ENCODE measurements at places on chromosomes 13 and 19.
A peak's percentile ranks its signal among the peaks of the same experiment; 100 is the strongest.

- no peak for DNase-seq
Measured at GRCh38 chr13:24274452-24275021, 34.8 kb upstream of the C1QTNF9 start.

DNA sequence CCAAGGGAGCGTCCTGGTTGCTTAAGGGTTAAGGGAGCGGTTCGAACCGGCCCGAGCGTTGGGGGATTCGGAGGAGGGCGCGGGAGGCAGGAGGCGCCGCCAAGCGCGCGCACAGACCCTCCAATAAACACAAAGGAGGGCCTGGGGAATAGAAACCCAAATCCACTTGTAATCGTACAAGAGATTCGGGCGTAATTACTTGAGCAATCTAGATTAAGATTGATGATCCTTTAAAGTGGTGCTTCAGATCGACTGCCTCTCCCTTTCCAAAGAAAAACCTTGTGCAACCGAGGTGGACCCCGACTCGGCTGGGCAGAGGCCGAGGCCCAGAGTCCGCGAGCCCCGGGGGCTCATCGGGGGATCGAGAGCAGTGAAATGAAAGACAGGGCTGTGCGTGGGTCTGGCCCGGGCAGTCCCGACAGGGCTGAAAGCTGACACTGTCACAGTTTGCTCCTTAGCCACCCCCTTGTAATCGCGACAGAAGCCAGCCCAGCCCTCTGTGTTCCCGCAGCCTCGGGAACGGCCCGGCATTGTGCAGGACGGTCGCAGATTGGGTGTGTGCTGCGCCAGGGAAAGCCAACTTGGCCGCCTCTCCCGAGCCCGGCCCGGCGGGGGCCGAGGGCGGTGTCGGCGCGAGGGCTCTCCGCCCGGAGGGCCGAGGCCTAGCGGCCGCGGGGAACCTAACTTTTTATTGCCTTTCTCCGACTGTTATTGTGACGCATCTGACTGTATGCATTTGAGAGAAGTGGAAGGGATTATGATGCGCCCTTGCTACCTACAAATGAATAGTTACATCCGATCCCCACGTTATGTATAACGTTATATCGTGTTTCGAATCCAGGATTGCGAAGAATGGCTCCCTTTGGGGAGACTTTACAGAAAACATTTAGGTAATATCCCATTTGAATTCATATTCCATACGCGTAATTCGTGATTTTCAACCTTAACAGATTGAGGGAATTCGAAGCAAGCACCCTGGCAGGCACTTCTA lies 5.5 kb downstream of the MAB21L1 start:
- no peak for DNase-seq

DNA sequence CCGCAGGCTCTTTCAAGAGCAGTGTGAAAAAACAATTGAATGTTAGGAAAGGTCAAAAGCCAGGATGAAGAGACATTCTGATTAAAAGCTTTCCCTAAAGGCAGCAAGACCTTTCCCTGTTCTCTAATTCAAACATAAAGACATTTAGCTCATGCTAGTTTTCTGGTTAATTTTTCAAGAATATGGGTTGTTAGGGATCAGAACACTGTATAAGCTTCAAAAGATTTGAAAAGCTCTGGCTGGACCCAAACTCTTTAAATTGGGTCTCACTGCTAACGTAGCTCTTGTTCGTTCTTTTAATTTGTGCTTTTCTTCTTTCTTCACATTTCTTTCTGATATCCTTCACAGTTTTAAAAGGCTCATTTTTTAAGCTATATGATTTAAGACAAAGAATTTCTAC lies 877.0 kb downstream of the EFNB2 start:
- no peak for DNase-seq

DNA sequence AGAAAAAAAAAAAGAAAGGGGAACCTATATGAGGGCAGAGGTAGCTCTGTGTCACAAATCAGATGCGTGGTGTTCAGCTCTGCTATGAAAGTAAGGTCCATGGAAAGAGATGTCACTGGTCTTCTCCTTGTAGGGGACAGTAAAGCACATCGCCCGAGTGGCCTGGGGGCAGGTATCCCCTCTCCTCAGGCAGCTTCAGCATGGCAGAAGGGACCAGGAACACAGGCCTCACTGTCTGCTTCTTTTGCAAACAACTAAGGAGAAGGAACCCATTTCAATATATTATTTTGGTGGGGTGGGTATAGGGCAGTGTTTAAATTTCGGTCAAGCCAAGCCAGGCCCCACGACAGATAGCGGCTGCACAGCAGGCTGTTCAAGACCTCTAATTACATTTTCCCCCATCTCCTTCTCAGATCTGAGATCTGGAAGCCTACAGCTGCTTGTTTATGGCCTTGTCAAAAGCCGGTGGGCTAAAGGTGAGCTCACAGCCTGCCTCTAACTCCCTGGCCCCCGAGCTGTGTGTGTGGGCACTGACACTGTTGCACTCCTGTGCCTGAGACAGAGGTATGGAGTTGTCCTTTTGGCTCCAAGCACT lies 72.8 kb downstream of the HSPH1 start:
- DNase-seq = no peak

DNA sequence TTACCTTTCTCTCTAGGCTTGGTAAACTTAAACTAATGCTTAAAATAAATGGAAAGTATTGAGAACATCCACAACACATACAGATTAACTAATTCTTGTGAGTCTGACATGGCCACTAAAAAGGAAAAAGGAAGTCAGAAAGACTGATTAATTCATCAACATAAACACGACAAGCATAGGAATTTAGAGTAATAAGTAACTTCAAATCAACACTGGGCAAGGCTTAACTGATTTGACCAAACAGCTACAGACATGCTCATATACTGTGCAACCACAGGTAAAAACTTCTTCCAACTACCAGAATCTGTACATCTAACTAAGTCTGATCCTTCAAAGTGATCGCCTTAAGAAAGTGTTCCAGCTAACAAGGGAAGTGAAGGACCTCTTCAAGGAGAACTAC lies 20.5 kb downstream of the UGGT2 start:
- DNase-seq = no peak

DNA sequence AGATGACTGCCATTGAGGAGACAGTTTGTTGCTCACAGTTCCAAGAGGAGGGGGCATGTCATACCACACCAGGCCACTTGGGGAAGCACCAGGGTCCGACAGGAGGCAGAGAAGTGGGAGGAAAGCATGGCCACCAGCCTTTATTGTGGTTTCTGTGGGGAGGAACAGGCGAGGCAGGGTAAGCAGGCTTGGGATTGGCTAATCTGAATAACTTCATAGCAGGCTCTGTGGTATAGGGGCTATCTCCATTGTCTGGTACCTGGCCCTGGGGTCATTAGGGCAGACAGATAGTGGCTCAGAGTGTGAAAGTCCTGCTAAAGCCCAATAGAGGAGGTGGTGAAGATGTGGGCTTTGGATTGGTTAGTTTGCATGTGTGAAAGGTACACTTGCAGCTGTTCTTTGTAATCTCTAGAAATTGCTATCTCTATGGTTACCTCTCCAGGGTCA lies 35.5 kb downstream of the CBY2 start:
- DNase-seq = no peak

GRCh38 chr13:108220041-108220440 lies 1.8 kb downstream of the ABHD13 start:
- DNase-seq = no peak

- DNase-seq = no peak
Measured at GRCh38 chr13:85074543-85075313, 724.5 kb downstream of the SLITRK6 start.

- DNase-seq = no peak
Measured at GRCh38 chr19:49807904-49808675, 5.0 kb downstream of the FUZ start.

GRCh38 chr13:36337938-36338641 lies 8.1 kb downstream of the SPART start:
- DNase-seq = no peak

- DNase-seq = no peak
Measured at GRCh38 chr19:6213696-6214641, 65.8 kb downstream of the MLLT1 start.

- DNase-seq = no peak
Measured at GRCh38 chr13:24632382-24633121, 47.7 kb upstream of the ATP12A start.

DNA sequence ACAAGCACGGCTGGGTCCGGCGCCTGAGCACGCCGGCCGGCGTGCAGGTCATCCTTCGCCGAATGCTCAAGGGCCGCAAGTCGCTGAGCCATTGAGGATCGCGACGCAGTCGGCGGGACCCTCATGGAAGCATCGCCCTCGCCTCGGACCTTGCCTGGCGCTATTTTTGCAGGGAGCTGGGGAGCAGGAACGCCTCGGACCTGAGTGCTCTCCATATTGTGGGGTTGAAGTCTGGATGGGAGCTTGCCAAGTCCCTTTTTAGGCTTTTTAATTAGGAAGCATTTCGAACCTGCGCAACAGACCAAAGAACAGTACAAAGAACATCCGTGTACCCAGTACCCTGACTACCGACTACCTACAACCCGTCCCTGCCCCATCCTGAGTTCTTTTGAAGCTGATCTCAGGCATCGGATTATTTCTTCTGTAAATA lies 628 bp downstream of the MRPL34 start:
- no peak for DNase-seq

DNA sequence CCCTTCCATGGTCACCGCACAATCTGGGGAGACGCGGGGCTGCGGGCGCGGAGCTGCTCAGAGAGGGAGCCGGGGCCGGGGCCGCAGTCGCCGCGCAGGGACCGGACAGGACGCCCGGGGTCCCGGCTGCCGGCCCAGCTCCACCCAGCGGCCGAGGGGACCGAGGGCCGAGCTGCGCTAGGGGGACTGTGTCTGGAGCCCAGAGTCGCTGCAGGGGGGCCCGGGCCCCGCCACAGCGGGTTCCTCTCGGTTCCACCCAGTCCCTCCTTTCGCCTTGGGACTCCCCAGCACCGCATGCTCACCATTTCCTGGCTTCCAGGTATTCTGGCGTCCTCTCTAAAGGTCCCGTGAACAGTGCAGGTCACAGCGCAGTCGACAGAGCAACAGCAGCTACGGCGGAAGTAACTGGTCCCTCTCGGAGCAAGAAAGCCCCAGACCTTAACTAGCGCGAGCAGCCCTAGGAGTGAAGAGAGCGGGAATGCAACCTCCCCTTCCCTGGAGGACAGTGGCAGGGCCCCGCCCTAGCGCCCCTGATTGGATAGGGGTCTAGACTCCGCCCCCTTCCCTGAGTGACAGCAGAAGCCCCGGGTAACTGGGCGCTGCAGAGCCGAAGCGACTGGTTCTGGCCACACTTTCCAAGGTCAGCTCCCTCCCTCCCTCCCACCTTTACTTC lies at the start of gene ZNF878:
Gene ZNF878, minus strand, starts transcription at position 465 of the 673 bp plus-strand sequence. Its CDS starts 160 bp downstream, at position 305.
- peak; percentile 45 for DNase-seq

GRCh38 chr13:46327246-46327645 lies 59.8 kb downstream of the RUBCNL start:
- no peak for DNase-seq

DNA sequence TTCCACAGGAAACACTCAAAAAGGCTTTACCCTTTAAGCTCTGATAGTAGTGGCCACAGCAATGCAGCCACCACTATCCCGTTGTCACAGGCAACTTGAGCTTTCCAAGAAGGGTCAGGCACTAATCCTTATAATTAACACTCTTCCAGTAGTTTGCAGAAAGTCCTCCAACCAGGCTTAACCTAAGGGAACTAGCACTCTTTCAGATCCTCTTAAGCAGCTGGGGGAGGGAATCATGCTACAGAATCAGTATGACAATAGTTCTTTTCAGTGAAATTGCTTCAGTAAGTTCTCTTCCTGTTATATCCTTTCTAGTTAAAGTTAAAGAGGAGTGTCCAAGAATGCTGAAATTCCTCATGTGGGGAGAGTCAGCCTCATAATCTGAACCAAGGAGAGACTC lies 82.2 kb downstream of the TNFSF11 start:
- DNase-seq = no peak

- DNase-seq = no peak
Measured at GRCh38 chr19:4357921-4358326, 14.6 kb downstream of the MPND start.

DNA sequence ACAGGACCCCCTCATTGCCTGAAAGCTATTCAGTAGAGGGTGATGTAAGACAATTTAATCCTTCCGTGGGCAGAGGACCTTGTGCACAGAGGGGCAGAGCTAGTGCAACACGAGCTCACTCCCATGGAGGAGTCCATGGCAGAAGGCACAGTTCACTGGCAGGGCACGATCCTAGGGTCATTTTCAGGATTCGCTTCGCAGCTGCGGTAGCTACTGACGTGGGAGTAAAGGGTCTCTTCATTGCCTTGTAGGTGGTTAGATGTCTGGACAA lies 207.8 kb downstream of the FOXO1 start:
- DNase-seq = no peak

DNA sequence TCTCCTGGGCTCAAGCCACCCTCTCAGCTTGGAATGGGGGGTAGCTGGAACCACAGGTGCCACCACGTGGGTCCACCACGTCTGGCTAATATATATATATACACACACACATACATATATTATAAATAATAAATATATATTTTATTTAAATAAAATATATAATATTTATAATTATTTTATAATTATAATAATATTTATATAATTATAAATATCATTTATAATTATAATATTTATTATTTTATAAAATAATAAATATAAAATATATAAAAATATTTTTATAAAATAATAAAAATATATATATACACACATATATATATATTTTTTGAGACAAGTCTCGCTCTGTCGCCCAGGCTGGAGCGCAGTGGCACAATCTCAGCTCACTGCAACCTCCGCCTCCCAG lies 2.4 kb downstream of the ELANE start:
- no peak for DNase-seq

DNA sequence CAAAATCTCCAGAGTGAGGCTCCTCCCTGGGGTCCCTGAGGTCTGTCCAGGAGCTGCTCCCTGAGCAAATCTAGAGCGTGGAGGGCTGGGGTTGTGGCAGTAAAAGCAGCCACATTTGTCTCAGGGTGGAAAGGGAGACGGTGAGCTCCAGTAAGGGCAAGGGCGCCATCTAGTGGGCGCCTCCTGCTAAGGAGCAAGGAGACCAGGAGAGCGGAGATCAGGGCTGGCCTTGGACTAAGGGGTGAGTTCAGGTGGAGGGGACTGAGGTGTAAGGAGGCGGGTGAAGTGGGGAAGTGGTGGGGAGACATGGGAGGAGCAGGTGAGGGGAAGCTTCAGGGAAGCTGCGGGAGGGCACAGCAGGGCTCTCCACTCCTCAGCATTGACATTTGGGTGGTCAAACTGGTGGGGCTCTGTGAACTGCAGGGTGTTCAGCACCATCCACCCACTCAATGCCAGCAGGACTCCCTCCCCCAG lies 5.3 kb upstream of the CEACAM21 start:
- DNase-seq = peak; percentile 37

DNA sequence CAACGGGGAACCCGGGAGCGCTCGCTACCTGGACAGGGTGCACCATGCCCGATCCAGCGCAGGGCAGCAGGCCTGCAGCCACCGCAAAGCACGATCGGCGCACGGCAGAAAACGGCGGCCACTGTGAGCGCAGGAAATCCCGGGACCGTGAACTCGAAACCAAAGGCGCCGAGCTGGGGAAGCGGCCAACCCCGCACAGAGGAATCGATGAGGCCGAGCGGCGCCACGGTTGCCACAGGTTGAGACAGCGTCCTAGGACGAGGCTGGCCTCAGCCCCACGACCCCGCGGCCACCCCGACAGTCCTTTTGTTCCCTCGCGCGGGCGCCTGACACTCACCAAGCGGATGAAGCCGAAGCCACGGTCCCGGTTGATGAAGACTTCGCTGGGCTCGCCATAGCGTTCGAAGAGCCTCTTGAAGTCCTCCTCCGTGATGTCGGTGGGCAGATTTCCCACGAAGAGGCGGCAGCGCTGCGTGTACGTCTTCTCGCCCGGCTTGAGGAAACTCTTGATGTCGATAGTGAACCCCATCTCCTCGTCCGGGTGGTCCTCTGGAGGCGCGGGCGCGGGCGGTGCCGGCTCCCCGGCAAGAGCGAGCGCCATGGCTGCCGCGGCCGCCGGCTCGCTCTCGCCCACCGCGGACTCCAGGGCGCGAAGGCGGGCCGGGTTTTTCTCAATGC lies 557 bp downstream of the PSPC1 start:
- DNase-seq = no peak

All from NCI-H1417 treated with DMSO at 0.1 percent for 48 hours (cell line).